ENCODE measurements at places on chromosomes 6 and 20. TPM values are rescaled to one million over a fixed set of nuclear protein-coding genes. Genes with fewer than 3 reads are reported as not detected.

- H3K27ac ChIP-seq, result no peak overlapping the region
- H3K4me1 ChIP-seq, result no peaks in the 10 kb centered on the region
- no peaks in the 10 kb centered on the region for H3K27me3 ChIP-seq
- H3K36me3 ChIP-seq, result no peaks in the 10 kb centered on the region
- DNase-seq, result no peak
Measured at GRCh38 chr20:48912065-48912464, 9.4 kb upstream of the ARFGEF2 start.

The PI3 gene
- 61.0 TPM for polyA plus RNA-seq

- peaks cover 7% of the 10 kb centered on the region for H3K4me1 ChIP-seq
- H3K27me3 ChIP-seq, result no peaks in the 10 kb centered on the region
- no peak overlapping the region for H3K4me3 ChIP-seq
- no peaks in the 10 kb centered on the region for H3K36me3 ChIP-seq
- no peak overlapping the region for H3K27ac ChIP-seq
Measured at GRCh38 chr20:37529968-37530600, 2.4 kb upstream of the BLCAP start.

- peaks cover 33% of the 10 kb centered on the region for H3K4me1 ChIP-seq
- no peak overlapping the region for H3K27ac ChIP-seq
- no peak overlapping the region for H3K4me3 ChIP-seq
- no peaks in the 10 kb centered on the region for H3K27me3 ChIP-seq
Measured at GRCh38 chr6:46898006-46898405, 23.7 kb downstream of the ADGRF5 start.

The RIOK1 gene
- polyA plus RNA-seq, result 12.3 TPM

DNA sequence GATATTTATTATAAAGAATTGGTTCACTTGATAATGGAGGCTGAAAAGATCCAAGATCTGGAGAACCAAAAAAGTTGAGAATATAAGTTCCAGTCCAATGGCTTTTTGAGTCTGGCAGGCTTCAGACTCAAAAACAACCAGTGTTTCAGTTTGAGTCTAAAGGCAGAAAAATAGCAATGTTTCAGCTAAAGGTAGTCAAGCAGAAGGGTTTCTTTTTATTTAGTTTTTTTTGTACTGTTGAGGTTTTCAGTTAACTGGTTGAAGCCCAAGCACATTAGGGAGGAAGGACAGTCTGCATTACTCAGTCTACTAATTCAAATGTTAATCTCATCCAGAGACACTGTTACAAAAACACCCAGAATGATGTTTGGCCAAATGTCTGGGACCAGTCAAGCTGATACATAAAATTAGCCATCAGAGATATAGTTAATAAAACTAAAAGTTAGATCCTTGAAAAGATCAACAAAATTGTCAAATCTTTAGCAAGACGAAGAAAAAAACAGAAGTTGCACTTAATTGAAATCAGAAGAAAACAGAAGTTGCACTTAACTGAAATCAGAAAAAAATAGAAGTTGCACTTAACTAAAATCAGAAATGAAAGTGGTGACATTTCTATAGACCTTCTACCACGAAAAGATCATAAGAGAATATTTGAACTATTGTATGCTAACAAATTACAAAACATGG is 980.3 kb upstream of the FLRT3 start:
- no peak overlapping the region for H3K4me3 ChIP-seq
- no peak for DNase-seq
- no peaks in the 10 kb centered on the region for H3K4me1 ChIP-seq
- no peaks in the 10 kb centered on the region for H3K36me3 ChIP-seq

DNA sequence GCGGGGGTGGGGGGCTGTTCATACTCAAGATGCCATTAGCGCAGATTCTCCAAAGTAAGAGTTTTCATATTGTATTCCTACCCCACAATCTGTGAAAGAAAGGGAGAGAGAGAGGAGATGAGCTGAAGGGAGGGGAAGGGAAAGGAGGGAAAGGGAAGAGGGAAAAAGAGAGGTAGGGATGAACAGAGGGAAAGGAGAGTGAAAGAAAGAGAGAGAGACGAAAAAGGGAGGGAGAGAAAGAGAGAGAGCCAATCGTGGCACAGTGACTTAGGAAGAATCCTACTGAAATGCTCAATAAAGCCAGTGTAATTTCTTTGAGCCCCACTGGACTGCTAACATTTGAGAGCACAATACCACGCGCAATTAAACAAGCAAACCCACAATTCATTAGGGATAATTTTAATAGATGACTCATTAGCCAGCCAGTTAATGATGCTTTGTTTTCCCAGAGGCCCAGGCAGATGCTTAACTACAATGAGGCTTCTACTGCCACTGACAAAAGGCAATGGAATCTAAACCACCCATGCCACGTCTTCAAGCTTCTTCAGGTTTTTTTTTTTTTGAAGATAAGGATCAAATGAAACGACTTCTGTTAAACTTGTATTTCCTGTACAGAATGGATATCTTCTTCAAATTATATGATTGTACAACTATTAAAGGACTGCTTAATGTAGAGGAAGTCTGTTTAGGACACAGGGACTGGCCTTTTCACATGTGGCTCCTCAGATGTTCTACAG is 306.8 kb downstream of the FOXC1 start:
- H3K36me3 ChIP-seq, result peaks cover 2% of the 10 kb centered on the region
- no peak overlapping the region for H3K4me3 ChIP-seq
- no peak for DNase-seq
- H3K27ac ChIP-seq, result no peak overlapping the region
- no peaks in the 10 kb centered on the region for H3K4me1 ChIP-seq

DNA sequence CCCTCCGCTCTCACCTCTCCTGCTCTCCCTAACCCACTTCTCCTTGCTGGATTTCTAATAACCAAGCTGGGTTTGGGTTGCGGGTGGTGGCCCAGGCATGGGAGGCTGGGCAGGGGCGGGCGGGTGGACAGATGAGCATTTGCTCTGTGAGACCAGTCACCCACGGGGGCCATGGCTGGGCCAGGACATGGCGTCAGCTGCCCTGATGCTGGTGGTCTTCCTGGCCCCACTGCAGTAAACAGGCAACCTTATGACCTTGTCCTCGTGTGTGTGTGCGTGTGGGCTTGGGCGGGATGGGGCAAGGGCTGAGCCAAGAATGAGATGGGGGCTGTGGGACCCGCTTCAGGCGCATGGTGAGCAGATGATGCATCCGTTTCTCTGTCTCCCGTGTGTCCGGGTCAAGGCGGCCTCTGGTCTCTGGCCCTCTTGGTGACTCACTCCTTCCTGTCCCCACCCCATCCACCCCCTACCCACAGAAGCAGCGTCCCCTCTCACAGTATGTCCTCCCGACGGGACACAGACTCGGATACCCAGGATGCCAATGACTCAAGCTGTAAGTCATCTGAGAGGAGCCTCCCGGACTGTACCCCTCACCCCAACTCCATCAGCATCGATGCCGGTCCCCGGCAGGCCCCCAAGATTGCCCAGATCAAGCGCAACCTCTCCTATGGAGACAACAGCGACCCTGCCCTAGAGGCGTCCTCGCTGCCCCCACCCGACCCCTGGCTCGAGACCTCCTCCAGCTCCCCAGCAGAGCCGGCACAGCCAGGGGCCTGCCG is 41.4 kb upstream of the MYL9 start:
- no peaks in the 10 kb centered on the region for H3K4me1 ChIP-seq
- H3K36me3 ChIP-seq, result peaks cover 74% of the 10 kb centered on the region
- H3K27me3 ChIP-seq, result no peaks in the 10 kb centered on the region
- H3K4me3 ChIP-seq, result no peak overlapping the region

DNA sequence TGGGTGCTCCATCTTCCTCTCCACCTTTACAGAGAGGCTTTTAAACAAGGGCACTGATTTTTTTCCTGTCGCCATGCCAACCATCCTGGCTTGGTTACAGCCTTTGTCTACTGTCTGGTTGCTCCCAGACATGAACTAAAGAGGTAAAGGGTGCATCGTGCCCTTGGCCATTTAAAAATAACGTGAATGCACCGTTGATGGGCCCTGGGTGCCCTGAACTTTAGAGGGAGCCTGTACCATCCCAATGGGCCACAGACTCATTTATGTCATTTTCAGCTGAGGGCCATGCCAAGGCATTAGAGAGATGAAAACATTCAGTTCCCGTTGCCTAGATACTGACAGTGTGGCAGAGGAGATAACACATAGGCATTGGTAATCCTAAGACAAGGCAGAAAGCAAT is 23.3 kb downstream of the TMC2 start:
- peaks cover 10% of the 10 kb centered on the region for H3K4me1 ChIP-seq
- H3K27ac ChIP-seq, result no peak overlapping the region

The UNC93A gene
- 33.8 TPM for polyA plus RNA-seq

DNA sequence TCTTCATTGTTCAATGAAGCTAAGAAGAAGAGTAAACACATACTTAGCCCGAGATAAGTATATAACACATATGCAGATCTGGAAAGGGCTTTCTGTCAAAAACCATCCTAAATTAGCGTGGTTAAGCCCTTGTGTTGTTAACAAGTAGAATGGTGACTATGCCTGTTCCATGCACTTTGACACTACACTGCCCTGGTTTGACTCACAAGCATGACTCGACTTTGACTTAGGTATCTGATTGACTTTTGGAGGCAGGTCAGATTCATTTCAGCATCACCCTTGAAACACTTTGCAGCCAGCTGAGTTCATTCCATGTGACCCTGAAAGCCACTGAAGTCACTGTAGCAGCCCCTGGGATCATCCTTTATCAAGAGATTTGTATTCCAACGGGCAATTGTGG is 239.8 kb downstream of the TBX18 start:
- no peak for DNase-seq
- H3K27ac ChIP-seq, result no peak overlapping the region
- H3K4me1 ChIP-seq, result no peaks in the 10 kb centered on the region
- no peak overlapping the region for H3K4me3 ChIP-seq
- no peaks in the 10 kb centered on the region for H3K36me3 ChIP-seq

The CALHM6 gene
- 7.3 TPM for polyA plus RNA-seq

DNA sequence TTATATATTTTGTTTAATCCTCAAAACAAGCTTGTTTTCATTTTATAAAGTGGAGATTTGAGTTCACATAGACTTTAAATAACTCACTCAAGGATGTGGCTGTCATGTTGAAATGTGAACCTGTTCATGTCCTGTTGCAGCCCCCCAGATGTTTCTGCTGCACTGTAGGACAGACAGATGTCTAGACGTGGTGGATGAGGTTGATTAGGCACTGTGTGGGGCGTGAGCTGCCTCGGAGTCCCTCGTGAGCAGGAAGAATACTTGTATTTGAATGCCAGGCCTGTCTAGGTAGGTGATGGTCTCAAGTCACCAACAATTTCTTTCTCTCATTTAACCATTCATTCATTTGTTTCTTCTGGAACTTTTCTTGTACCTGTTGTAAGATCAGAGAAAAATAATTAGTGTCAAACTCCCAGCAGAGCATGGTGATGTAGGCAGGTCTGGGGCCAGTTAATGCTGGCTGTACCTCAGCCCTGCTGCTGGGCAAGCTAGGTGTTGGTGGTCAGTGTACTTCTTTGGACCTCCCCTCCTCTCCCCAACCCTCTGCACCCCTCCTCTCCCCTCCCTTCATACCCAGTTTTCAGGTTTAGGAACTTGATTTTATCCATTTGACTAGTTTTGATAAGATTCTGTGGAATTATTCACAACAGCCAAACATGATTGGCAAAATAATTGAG is 34.0 kb downstream of the AFDN start:
- no peak overlapping the region for H3K27ac ChIP-seq
- no peak overlapping the region for H3K4me3 ChIP-seq
- H3K27me3 ChIP-seq, result no peaks in the 10 kb centered on the region
- no peak for DNase-seq

DNA sequence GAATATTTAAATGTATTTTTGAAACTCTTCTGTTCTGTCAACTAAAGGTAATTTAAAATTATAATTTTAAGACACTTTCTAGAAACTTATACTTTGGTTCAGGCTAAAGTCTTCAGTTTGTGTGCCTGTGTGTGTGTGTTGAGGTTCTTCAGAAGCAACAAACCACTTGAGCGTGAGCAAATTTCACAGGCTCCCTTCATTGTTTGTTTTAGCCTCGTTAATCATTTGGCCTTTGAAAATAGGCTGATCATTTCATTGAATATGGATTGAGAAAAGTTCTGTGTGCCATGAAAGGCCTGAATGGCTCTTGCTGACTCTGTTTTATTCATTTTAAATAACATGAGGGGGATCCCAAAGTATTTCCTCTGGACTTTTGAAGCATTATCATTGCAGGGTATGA is 420.1 kb downstream of the CDKAL1 start:
- no peaks in the 10 kb centered on the region for H3K4me1 ChIP-seq

- DNase-seq, result no peak
- H3K27me3 ChIP-seq, result no peaks in the 10 kb centered on the region
- H3K4me1 ChIP-seq, result no peaks in the 10 kb centered on the region
- H3K4me3 ChIP-seq, result no peak overlapping the region
Measured at GRCh38 chr6:42038163-42038562, 12.2 kb upstream of the TAF8 start.

- H3K4me1 ChIP-seq, result peaks cover 31% of the 10 kb centered on the region
- H3K36me3 ChIP-seq, result peaks cover 11% of the 10 kb centered on the region
- H3K27ac ChIP-seq, result peak within 1 kb of the TSS; percentile 94
- H3K27me3 ChIP-seq, result no peaks in the 10 kb centered on the region
- DNase-seq, result peak; percentile 99
Measured at GRCh38 chr20:3767427-3768341, at the start of gene ADISSP. TSS of gene ADISSP (minus strand) at chr20:3767753. CDS start at chr20:3760100, 7,653 bp downstream.

The TLDC2 gene
- 43.6 TPM for polyA plus RNA-seq

GRCh38 chr6:110485491-110485890 is 9.1 kb upstream of the SLC22A16 start:
- H3K27ac ChIP-seq, result no peak overlapping the region
- no peaks in the 10 kb centered on the region for H3K36me3 ChIP-seq
- H3K27me3 ChIP-seq, result no peaks in the 10 kb centered on the region
- H3K4me1 ChIP-seq, result no peaks in the 10 kb centered on the region
- H3K4me3 ChIP-seq, result no peak overlapping the region
- no peak for DNase-seq

The ZNF165 gene
- polyA plus RNA-seq, result 3.2 TPM

DNA sequence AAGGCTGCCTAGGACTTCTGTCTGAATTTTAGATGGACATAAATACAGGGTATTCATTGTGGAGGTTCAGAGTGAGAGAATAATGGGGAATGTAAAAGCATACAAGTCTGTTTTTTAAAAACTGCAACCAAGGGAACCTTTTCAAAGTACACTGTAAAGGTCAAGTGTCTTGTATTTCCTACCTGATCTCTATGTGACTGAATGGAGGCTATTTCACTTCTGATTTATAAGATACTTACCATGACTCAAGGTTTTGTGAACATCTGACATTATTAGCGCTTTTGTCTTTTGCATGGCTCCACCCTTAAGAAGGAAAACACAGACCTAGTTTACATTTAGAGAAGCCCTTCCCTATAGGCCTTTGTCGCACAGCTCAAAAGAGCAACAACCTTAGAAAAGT is 126.5 kb downstream of the ZFAND3 start:
- H3K27me3 ChIP-seq, result no peaks in the 10 kb centered on the region
- no peak overlapping the region for H3K4me3 ChIP-seq
- DNase-seq, result no peak
- no peak overlapping the region for H3K27ac ChIP-seq
- H3K36me3 ChIP-seq, result peaks cover 5% of the 10 kb centered on the region
- no peaks in the 10 kb centered on the region for H3K4me1 ChIP-seq

The SLCO4A1 gene
- 4.9 TPM for polyA plus RNA-seq
